ENCODE measurements at places on chromosomes 1 and 21.

DNA sequence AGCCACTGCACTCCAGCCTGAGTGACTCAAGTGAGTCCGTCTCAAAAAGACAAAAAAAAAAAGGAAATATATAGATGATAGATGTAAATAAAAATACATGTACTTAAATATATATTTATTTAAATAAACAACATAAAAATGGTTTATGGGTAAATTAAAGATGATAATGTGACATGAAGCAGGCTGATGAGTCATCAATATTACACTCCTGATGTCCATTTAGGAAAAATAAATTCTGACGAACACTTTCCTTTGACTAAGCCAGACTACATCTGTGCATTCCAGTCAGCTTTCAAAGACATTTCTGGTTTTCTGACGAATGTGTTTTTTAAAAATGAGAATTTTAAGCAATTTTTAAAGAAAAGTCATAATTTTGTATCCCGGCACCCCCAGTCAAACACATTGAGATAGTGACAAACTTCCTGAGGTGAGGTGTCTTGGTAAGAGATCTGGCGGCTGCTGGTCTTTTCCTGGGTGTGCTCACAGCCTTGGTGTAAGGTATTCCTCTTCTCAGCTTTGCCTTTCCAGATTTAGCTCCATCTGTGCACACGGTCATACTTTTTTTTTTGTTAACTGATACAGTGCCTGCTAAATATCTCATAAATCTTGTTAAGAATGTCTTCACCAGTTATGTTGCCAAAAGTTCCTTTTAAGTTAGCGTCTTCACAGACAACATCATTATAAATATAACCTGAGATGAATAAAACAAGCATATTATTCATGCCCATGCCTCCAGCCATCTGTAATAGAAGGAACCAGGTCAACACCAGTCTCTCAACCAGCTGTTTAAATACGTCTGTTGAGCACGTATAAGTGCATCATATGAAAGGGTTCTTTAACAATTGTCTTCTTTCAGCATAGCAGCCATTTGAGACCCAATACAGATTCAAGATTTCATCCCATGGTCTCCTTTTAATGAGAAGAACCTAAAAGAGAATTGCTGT, 214.5 kb upstream of the PLD5 start:
- DNase-seq, result no peak

GRCh38 chr1:42788021-42788420, 3.2 kb downstream of the TMEM269 start:
- no peak for DNase-seq

DNA sequence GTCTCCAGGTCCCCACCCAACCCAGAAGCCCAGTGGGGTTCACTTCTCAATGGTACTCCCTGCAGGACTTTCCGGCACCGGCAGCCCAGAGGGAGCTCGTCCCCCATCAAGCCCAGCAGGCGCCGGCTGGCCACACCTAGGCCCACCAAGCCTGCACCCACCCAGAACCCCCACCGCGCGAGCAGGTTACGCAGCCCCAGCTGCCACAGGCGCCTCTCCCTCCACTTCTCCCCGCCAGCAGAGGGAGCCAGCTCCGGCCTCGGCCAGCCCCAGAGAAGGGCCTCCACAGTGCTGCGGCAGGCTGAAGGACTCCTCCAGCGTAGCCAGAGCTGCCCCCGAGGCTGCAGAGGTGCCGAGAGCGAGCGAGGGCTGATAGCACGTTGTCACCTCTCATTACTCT, 722.3 kb downstream of the PLA2G4A start:
- DNase-seq, result no peak

GRCh38 chr1:5447503-5447960, 544.7 kb downstream of the NPHP4 start:
- DNase-seq, result no peak

- DNase-seq, result no peak
Observed at GRCh38 chr1:113818578-113818977, 6.3 kb upstream of the RSBN1 start.

DNA sequence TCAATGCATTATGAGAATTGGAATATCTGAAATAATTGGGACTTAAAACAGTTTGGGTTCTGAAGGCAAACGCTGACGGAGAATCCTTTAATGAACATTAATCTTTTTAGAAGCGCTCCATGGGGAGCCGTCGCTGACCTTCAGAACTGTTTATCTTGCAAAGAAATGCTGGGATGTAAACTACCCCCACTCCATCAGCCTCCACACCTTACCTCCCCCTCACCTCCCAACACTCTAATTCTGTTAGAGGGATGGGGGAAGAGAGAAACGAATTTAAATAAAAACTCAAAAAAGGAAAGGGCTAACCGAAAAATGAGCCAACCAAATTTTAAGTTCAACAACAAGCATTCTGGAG, 44.1 kb upstream of the DNAJC6 start:
- no peak for DNase-seq

- DNase-seq, result no peak
Observed at GRCh38 chr1:110877364-110877763, 4.4 kb downstream of the CD53 start.

DNA sequence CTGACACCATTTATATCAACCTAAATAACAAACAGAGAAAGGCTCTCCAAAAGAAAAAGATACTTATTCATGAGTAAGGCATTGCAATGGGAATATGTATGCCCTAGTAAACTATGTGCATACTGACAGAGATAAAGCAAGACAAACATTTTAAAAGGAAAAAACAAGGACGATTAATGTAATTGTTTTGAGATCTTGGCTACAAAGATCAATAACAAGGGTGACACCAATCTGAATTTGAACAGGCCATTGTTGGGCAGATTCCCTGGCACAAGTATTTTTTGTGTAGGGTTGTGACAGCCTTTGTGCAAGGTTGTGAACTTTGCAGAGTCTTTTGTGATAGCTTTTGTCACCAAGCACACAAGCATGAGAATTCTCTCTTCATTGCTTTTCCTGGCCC, 85.3 kb downstream of the EDEM3 start:
- DNase-seq, result no peak

DNA sequence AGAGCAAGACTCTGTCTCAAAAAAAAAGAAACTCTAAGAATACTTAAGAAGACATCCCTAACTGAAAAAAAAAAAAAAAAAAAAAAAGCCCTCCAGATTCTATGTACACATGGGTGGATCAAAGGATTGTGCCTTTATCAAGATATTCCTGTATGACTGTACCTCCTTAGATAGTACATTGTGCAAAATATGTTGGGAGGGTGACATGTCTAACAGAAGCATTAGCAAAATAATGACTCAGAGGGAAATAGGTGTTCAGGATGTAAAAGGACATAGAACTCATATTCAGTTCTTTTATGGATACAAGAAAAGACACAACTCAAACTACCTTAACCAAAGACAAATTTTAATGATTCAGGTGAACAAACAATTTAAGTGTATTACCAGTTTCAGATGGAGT, 269.8 kb upstream of the KAZN start:
- DNase-seq, result no peak

DNA sequence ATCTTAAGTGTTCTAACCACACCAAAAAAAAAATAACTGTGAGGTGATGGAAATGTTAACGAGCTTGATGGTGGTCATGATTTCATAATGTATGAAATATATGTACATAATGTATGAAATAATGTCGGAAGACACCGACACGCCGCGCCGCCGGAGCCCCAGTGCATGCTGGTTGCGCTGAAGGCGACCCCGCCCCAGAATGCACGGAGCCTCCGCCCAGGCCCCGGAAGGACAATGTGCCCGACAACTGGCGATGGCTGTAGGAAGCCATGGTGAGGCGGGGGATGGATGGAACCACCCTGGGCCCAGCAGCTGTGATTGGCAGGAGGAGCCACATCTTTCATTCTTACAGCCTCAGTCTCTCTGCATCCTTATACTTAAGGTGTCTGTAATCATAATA, 7.4 kb downstream of the OR2T10 start:
- no peak for DNase-seq

- no peak for DNase-seq
Observed at GRCh38 chr1:30830537-30830936, 73.0 kb upstream of the LAPTM5 start.

- DNase-seq, result no peak
Observed at GRCh38 chr1:50424045-50424883, 1.0 kb upstream of the DMRTA2 start.

DNA sequence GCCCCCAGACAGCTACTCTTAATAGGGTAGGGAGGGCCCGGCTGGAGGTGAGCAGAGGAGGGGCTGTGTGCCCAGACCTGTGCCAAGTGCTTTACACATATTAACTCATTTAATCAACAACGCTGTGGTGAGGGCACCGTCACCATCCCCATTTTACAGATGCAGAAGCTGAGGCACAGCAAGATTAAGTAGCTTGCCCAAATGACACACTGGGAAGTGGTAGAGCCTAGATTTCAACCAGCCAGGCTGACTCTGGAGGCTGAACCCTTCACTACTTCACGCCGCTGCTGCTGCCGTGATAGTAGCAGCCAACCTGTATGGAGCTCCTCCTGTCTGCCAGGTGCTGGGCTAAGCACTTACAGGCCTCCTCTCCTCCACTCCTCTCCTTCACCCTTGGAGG, 127.2 kb downstream of the PTPRU start:
- no peak for DNase-seq

DNA sequence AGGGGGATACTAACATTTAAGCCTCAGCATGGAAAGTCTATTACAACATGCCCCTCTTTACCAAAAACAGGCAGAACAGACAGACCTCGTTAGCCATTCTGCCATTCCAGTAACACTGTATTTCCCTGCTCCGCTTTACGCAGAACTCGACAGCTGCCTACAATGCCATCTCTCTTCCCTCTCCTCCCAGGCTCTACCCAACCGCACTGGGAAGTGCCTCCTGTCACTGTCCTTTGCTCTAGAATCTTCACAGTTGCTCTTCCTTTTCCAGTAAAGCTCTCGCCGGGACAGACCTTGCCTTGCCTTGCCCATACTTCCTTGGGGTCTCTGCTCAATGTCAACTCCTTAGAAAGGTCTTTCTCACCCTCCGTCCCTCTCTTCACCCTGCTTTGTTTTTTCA, 22.8 kb downstream of the COA6 start:
- no peak for DNase-seq

DNA sequence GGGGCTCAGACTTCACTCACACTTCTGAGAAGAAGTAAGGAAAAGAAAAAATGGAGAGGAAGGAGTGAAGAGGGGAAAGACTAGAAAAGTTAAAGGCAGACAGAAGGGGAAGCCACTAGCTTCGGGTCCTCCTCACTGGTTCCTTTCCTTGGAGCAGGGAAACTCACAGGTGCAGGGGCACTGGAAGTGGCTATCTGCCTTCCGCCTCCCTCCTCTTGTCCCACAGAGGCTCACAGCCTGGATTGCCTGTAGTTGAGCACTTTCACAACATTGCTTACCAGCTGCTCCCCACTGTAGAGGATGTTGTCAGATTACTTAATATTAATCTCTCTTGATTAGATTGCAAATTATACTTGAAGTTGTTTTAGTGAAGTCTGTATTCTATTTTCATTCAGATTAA, 21.6 kb upstream of the ABCA4 start:
- peak; percentile 64 for DNase-seq

DNA sequence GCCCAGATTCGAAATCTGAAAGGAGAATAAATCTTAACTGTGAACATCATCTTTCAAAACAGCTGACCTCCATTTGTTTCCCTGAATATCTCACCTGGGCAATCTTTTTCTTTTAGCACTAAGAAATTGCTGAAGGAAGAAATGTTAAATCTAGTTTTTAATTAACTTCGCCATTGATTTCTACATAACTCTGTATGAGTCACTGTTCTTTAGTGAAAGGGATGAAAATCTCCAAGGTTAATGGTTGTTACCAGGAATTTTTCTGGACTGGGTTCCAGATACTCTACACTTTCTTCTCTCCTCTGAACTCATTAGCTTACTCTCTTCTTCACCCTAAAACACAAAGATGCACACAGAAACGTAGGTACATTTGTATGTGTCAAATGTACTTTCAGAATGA, 235.7 kb downstream of the BACH1 start:
- DNase-seq, result no peak

DNA sequence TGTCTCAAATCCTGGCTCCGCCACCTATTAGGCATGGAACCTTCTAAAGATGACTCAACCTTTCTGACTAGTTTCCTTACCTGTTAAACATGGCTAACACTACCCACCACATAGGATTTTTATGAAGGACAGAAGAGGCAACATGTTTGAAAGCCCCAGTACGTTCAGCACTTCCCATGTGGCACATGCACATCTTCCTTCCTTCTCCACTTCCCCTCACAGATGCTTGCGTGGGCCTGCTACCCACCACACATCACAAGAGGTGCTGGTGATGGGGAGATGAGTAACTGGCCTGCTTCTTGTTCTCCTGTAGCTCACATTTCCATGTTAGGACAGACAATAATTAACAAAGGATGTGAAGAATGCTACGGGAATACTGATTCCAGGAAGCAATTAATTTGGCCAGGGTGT, 7.1 kb downstream of the ZBTB21 start:
- peak; percentile 9 for DNase-seq

GRCh38 chr21:33640697-33641351, 717 bp downstream of the CRYZL1 start:
- peak; percentile 53 for DNase-seq

DNA sequence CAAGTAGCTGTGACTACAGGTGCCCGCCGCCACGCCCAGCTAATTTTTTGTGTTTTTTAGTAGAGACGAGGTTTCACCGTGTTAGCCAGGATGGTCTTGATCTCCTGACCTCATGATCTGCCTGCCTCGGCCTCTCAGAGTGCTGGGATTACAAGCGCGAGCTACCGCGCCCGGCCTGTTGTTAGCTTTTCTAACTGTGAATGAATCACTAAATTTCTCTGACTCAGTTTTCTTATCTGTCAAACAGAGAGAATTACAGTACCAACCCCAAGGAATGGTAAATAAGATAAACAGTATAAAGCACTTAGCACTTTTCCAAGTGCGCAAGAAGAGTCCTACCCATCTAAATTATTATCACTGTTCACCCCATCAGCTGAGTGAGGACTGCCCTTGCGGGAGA, 193.6 kb downstream of the VAV3 start:
- no peak for DNase-seq

- DNase-seq, result no peak
Observed at GRCh38 chr1:71956613-71957285, 325.6 kb downstream of the NEGR1 start.

DNA sequence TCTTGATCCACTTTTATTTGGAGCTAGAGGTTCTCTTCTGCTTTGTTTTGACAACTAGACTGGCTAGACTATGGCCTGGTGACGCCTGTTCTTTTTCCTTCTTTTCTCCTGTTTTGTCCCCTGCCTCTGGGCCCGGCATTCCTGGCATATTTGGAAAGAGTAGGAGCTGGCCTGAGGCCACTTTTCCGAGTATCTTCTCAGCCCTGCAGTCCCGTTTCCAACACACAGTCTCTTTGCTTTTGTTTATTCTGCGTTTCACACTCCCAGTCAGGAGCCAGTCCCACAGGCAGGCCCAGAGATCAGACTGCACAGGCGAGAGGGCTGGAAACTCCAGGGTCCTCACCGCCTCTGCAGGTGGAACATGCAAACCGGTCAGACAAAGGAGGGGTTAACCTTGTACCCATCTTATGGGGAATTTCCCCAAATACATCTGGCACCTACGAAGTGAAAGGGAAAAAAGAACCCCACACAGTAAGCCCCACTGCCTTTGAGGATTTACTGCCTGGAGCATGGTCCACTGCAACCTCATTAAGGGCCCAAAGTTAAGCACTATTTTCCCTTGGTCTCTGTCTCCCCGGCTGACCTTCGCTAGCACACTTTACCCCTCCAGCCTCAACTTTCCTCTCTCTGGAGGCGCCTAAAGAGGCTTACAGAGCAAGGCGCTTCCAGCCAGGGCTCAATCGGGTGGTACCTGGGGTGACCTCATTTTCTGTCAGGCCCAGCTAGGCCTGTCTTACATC, 141.1 kb downstream of the TOMM20 start:
- peak; percentile 95 for DNase-seq

GRCh38 chr1:62356257-62356835, 37.1 kb upstream of the KANK4 start:
- DNase-seq, result no peak
